ENCODE measurements at places on chromosomes 11 and 22. TPM values are rescaled to one million over a fixed set of nuclear protein-coding genes. Genes with fewer than 3 reads are reported as not detected.
A peak's percentile ranks its signal among the peaks of the same experiment; 100 is the strongest.

DNA sequence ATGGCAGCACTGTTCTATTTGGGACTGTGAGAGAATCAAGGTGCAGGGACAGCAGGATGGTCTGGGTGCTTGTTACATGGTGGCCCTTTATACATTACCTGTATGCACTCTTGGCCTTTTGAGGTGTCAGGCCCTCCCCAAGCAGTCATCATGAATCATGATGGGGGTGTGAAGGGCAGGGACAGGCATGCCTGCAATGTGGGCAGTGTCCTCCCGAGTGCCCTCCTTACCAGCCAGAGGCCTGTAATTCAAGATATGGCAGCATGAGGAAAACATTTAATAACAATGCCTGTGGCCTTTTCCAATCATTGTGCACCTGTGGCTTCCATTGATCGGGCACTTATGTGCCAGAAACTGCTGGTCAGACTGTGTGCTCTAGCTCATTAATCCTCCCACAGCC is 25.5 kb upstream of the CYP2D6 start:
- H3K4me3 ChIP-seq, result no peak overlapping the region
- H3K27me3 ChIP-seq, result no peaks in the 10 kb centered on the region
- no peak overlapping the region for H3K27ac ChIP-seq

The CYB5R2 gene
- 1.3 TPM for total RNA-seq

The NLRX1 gene
- total RNA-seq, result 18.1 TPM

GRCh38 chr11:65423516-65424204 is 1.1 kb downstream of the NEAT1 start:
- H3K4me1 ChIP-seq, result peaks cover 19% of the 10 kb centered on the region
- peak; percentile 58 for DNase-seq
- peaks cover 51% of the 10 kb centered on the region for H3K36me3 ChIP-seq
- no peaks in the 10 kb centered on the region for H3K27me3 ChIP-seq
- H3K4me3 ChIP-seq, result peak overlapping the region; percentile 86

The APOBEC3H gene
- total RNA-seq, result not detected

GRCh38 chr11:88552379-88553062 is 215.0 kb upstream of the CTSC start:
- DNase-seq, result peak; percentile 18
- H3K27ac ChIP-seq, result no peak overlapping the region
- H3K4me1 ChIP-seq, result no peaks in the 10 kb centered on the region
- H3K27me3 ChIP-seq, result no peaks in the 10 kb centered on the region
- H3K4me3 ChIP-seq, result no peak overlapping the region

DNA sequence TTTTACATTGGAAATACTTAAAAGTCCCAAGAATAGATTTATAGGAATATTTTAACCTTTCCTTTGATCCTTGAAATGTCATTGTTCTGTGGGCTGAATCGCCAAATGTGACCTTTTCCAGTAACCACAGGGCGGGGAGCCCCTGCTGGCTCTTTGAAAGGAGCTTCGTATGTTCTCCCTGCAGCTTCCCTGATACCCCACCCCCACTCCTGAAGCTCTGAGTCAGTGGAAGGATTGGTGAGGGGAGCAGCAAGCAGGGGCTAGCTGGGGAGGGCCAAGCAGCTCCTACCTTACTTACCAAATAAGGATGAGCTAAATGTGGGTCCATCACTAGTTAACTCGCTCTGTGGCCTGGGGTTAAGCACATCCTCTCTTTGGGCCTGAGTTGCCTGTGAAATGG is 87.7 kb downstream of the CHST1 start:
- H3K4me3 ChIP-seq, result no peak overlapping the region
- H3K27ac ChIP-seq, result no peak overlapping the region

DNA sequence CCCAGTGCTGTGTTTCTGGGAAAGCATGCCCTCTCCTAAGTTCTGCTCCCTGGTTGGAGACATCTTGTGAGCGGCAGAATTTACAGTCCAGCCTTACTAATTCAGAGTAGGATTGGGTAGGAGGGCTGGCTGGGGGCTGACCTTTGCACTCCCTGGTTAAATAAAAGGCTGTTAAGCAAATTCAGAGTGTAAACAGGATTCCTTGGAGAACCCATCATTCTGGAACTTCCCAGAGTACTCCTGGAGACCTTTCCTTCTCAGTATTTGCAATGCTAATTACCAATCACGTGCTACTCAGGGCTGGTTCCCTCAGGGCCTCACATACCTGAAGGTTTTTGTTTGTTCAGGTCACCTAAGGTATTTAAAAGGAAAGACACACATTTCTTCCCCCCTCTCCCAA is 340.2 kb downstream of the TBC1D22A start:
- no peaks in the 10 kb centered on the region for H3K27me3 ChIP-seq
- H3K36me3 ChIP-seq, result no peaks in the 10 kb centered on the region
- no peak overlapping the region for H3K4me3 ChIP-seq
- H3K27ac ChIP-seq, result no peak overlapping the region

The GLYATL1 gene
- total RNA-seq, result not detected

DNA sequence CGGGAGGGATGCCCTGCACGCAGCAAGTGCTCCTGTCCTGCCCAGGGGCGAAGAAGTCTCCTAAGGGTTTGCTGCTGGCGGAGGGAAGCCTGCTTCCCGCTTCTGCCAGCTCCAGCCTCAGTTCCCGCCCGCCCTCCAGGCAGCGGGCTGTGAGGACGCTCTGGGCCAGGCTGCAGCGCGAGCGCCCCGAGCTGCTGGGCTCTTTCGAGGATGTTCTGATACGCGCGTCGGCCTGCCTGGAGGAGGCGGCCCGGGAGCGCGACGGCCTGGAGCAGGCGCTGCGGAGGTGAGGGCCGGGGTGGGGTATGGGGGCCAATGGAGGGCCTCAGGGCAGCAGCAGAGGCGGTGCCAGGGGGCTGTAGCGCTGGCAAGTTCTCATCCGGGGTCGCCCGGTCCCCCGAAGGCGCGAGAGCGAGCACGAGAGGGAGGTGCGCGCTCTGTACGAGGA is 2.2 kb downstream of the CRACR2B start:
- H3K4me1 ChIP-seq, result peaks cover 41% of the 10 kb centered on the region
- H3K36me3 ChIP-seq, result no peaks in the 10 kb centered on the region
- H3K4me3 ChIP-seq, result peak overlapping the region; percentile 57
- DNase-seq, result no peak
- H3K27me3 ChIP-seq, result peaks cover 13% of the 10 kb centered on the region

DNA sequence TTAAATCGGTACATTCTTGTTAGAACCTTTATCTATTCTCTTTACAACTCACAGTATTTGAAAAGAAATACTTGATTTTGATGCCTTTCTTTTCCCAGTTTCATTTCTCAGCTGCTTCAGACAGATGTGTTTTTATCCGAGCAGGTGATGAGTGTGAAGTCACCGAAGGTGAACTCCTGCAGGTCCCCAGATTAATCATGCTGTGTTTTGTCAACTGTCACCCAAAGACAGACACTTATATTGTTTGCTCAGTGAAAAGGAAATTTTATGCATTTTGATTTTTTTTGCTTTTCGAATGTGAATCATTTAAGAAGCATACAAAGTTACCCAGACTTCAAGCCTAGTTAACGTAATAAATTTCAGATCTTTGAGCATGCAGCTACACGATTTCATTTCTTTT is 7.8 kb upstream of the TMPRSS13 start:
- no peaks in the 10 kb centered on the region for H3K4me1 ChIP-seq
- no peak for DNase-seq
- H3K36me3 ChIP-seq, result no peaks in the 10 kb centered on the region
- H3K27me3 ChIP-seq, result peaks cover under 1% of the 10 kb centered on the region
- H3K4me3 ChIP-seq, result no peak overlapping the region
- H3K27ac ChIP-seq, result no peak overlapping the region

DNA sequence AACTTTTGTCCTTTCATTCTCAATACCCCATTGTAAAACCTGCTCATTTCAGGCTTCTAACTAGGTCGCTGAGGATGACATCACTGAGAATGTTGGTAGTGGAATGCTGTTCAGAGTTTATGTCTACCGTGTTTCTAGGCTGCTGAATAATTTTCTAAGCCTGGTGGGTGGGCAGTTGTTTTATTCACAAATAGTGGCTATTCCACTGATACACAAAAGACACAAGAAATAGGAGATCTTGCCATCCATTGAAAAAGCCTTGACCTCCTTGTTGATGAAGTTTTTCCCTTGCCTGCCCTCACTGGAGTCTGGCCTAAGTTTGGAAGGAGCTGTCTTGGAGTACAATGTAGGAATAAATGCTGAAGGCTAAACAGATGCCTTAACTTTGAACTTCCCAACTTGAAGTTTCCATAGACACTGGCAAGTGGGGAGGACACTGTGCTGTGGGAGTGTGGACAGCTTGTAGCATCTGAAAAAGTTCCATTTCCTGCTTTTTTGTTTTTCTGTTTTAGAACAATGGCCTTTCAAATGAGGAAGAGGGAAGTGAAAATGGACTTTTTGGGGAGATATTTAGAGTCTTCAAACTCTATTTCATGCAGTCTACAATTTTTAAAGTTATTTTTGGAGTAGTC is 59.2 kb downstream of the TRIM44 start:
- H3K4me3 ChIP-seq, result no peak overlapping the region
- H3K4me1 ChIP-seq, result peaks cover 11% of the 10 kb centered on the region
- DNase-seq, result no peak

The CCDC89 gene
- total RNA-seq, result 0.71 TPM

The IL18 gene
- total RNA-seq, result 3.0 TPM

- H3K4me1 ChIP-seq, result no peaks in the 10 kb centered on the region
- H3K27ac ChIP-seq, result no peak overlapping the region
- no peaks in the 10 kb centered on the region for H3K27me3 ChIP-seq
- H3K4me3 ChIP-seq, result no peak overlapping the region
- DNase-seq, result no peak
Measured at GRCh38 chr11:93020248-93021046, 51.0 kb downstream of the MTNR1B start.

DNA sequence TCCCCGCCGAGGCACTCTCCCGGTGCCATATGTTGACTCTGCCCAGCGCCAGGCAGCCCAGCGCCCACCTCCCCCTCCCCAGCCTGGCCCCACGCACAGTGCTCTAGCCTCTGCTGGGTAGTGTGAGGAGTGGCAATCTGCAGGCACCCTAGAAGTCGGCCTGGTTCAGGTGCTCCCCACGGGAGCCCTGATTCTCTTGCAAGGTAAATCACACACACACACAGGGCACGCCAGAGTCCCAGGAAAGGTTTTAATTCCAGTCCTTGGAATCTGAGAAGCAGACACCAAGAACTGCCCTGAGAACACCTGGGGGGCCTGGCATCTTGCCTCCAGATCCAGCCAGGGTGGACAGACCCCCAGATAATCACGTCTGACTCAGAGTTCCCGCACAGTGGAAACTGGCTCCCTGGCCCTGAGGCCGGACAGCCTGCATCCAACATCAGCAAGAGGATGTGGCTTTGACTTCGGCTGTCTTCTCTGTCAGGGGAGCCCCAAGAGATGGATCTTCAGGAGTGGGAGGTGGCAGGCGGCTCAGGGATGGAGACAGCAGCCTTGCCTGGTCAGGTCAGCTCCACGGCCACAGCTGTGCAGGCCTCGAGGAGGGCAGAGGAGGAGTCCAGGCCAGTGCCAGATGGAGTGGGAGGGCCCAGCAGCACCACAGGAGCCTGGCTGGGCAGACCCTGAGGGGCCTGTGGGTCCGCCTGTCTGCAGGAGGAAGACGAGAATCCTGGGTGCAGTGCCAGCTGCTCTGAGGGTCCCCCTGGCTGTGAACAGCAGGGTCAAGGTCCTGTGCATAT is 1.1 kb upstream of the RIN1 start:
- peak overlapping the region; percentile 89 for H3K27ac ChIP-seq
- peaks cover 31% of the 10 kb centered on the region for H3K4me1 ChIP-seq
- peak overlapping the region; percentile 78 for H3K4me3 ChIP-seq
- H3K27me3 ChIP-seq, result no peaks in the 10 kb centered on the region
- peaks cover 67% of the 10 kb centered on the region for H3K36me3 ChIP-seq
- DNase-seq, result no peak

GRCh38 chr22:44171561-44171960 is 9.2 kb upstream of the PARVG start:
- H3K36me3 ChIP-seq, result no peaks in the 10 kb centered on the region
- DNase-seq, result peak; percentile 22
- H3K4me3 ChIP-seq, result no peak overlapping the region
- H3K27me3 ChIP-seq, result no peaks in the 10 kb centered on the region

GRCh38 chr11:102109896-102110760 is at the start of gene YAP1:
YAP1 (plus strand) TSS chr11:102110447; CDS start chr11:102110849, 402 bp downstream.
- H3K4me3 ChIP-seq, result peak within 1 kb of the TSS; percentile 91
- peak within 1 kb of the TSS; percentile 94 for H3K27ac ChIP-seq
- H3K36me3 ChIP-seq, result no peaks in the 10 kb centered on the region
- no peaks in the 10 kb centered on the region for H3K27me3 ChIP-seq
- peaks cover 24% of the 10 kb centered on the region for H3K4me1 ChIP-seq
- DNase-seq, result peak; percentile 94

DNA sequence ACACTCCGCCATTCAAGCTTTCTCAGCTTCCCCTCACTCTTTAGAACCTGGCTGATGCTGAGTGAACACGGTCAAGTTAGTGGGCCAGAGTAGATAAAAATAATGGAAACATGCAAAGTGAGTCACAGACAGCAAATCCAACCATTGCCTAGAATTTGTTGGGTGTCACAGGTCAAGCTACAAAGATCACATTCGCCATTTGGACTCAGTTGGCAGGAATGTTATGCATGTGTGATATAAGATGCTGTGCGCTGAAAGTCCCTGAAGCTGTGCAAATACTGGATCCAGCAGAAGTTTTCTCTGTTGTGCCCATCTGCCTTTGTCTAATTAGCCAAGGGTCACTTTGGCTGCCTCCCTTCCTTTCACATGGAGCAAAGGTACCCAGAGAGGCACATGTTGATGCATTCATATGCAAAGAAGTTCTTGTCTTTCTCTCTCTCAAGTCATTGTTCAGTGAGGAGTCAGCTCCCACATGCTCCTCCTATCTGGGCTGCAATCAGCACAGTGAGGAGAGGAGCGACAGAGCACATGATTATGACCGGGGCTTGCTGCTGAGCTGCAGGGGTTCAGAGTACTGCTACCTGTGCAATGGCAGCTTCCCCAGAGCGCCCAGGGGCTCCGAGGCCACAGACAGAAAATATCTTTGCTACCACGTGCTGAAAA is 39.7 kb downstream of the FLI1 start:
- H3K27ac ChIP-seq, result no peak overlapping the region
- peaks cover 2% of the 10 kb centered on the region for H3K27me3 ChIP-seq
- no peak overlapping the region for H3K4me3 ChIP-seq
- DNase-seq, result no peak
- no peaks in the 10 kb centered on the region for H3K36me3 ChIP-seq

- H3K36me3 ChIP-seq, result no peaks in the 10 kb centered on the region
- no peaks in the 10 kb centered on the region for H3K27me3 ChIP-seq
- no peaks in the 10 kb centered on the region for H3K4me1 ChIP-seq
- H3K4me3 ChIP-seq, result no peak overlapping the region
- no peak for DNase-seq
- no peak overlapping the region for H3K27ac ChIP-seq
Measured at GRCh38 chr11:134819041-134819440, 407.0 kb upstream of the B3GAT1 start.

The OR52J3 gene
- total RNA-seq, result not detected
